ENCODE measurements at places on chromosomes 12 and 14.

- DNase-seq: no peak
Measured at GRCh38 chr14:41623736-41624135, 17.1 kb downstream of the LRFN5 start.

- no peak for DNase-seq
Measured at GRCh38 chr14:92340071-92340470, 17.1 kb downstream of the SLC24A4 start.

GRCh38 chr12:128109236-128109635, 157.7 kb upstream of the TMEM132C start:
- DNase-seq: no peak

DNA sequence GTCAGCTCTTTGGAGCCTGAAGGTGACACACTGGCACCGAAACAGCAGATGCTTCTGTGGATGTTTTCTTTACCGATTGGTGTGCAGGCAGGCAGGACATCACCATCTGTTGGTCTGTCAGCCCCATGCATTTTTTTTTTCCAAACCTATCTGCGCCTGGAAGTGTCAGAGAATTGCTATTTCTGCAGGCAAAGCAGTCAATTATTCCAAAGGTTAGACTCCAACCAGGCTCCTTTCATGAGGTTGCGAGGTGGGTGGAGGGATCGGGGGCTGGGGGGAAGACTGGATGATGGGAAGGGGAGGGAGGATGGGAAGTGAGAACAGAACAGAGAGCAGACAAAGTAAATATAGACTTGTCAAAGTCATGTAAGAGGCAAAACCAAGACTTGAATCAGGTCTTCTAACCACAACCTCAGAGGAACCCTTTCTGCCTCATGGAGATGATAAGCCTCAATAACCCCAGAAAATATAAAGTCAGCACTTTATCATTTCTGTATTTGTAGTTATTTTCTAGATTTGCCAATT, 117.7 kb downstream of the OTOGL start:
- no peak for DNase-seq

- DNase-seq: no peak
Measured at GRCh38 chr14:68937471-68938270, 41.4 kb downstream of the ACTN1 start.
